ENCODE measurements at places on chromosomes 12 and 14.

GRCh38 chr14:65281991-65282895 lies 130.3 kb upstream of the FUT8 start:
- no peak for DNase-seq

DNA sequence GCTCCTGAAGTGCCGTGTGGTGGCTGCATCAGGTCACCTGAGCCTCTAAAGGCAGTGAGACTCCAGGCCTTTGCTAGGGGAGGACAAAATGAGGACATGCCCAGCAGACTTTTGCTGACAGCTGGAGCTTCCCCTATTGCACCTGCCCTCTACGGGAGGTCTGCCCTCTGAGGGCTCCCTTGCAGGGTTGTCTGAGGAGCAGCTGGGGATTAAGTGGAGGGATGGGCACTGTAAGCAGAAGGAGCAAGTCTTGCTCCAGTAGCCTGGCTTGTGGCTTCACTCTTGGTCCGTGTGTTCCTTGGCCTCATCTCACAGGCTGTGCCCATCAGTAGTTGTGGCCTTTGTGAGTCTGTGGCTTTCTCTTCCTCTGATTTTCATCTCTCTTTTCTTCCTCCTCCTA lies 66.9 kb upstream of the NRXN3 start:
- DNase-seq, result no peak

- DNase-seq, result no peak
Measured at GRCh38 chr14:52447236-52447635, 105.1 kb downstream of the TXNDC16 start.

GRCh38 chr14:92160619-92161018 lies 38.9 kb downstream of the CPSF2 start:
- no peak for DNase-seq

DNA sequence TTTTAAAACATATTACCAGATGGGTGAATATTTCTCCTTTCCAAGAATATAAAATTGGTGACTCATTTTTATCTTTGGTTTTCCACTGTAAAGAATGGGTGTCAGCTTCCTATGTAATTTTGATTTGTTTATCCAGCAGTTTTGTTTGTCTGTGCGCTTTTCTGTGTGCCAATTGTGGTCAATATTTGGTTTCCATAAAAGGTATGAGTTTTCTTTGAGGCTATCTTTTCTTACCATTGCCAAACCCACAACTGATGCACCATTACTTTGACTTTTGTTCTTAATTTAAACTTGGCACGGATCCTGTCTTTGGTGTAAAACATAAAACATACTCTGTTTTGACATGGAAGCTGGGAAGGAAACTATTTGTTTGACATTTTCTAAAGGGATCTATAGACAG lies 78.8 kb upstream of the NAV3 start:
- no peak for DNase-seq

DNA sequence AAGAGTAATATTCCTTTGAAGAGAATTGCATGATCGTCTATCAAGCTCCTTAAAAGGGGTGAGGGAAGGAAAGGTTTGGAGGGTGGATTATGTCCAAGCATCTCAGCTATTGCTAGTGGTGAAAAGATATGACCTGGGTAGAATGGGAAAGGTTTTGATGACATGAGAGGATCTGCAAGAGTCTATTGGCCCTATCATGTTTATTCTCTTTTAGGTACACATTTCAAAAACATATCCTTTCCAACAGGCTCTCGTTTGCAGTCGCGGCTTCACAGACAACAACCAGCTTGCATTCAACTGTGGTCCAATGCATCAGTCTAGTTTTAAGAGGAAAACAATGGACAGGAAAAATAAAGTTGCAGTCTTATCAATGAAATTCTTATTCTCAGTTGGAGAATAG lies 17.1 kb downstream of the FOXG1 start:
- no peak for DNase-seq

DNA sequence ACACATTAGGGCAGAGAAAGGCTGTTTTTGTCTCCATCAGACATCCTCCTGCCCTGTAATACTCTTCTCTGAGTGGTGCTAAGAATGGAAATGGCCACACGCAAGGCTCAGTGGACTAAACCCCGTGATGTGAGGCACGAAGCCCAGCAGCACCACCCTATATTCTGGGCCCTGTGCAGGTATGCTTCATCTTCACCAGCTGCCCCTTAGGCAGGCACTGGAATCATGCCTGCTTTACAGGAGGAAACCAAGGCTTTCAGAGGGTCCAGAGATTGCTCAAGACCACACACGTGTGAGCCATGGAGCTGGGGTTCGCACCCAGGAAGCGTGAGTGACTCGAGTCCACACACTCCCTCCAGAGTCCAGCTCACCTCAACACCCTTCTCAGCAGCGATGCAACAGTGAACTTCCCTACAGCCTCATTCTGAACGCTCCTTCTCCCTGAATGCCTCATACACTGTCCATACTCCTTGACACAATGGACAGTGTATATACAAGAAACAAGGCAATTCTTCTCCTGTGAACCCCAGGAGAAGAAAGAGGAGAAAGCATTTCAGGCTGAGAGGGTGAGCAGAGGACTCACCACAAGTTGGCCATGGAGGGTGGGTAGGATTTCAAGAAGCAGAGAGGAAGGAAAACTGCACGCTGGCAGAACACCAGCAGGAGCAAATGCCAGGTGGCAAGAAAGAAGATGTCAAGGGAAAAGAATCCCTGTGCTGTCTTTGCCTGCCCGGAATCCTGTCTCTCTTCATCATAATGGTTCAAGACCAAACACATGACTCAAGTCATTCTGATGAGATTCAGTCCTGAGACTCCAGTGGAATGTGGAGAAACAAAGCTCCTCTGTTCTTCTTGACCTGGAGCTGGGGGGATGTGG lies 39.1 kb downstream of the NT5DC3 start:
- no peak for DNase-seq

GRCh38 chr14:99589651-99590530 lies 14.1 kb downstream of the CCDC85C start:
- no peak for DNase-seq

DNA sequence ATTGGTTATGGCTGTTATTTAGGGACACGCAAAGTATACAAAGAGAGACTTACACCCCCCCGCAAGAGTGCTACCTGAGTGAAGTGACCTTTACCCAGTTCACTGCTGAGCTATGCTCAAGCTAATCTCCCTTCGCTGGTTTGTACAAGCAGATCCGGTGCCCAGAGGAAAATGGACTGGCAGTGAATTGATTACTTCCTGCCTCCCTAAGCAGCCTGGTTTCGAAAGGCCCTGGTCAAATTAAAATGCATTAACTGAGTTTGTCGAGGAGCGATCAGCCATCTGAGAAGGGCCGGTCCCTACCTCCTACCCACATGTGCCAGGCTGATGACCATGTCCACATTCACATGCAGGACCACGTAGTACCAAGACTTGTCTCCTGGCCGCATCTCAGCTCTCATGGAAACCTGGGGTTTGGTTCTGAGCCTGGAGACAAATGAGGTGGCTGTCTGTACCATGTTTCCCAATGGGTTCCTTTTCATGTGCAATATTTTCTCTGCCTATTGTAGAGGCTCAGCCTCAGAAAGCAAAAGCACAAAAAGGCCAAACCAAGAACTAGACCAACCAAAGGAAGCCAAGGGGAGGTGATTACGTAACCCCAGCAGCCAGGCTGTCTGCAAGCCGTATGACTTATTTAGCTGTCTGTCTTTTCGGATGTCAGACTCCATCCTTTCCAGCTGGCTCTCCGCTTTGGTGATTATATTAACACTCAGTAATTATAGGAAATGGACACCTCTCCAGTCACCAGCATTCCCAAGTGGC lies 284.7 kb upstream of the PWP1 start:
- DNase-seq, result no peak

DNA sequence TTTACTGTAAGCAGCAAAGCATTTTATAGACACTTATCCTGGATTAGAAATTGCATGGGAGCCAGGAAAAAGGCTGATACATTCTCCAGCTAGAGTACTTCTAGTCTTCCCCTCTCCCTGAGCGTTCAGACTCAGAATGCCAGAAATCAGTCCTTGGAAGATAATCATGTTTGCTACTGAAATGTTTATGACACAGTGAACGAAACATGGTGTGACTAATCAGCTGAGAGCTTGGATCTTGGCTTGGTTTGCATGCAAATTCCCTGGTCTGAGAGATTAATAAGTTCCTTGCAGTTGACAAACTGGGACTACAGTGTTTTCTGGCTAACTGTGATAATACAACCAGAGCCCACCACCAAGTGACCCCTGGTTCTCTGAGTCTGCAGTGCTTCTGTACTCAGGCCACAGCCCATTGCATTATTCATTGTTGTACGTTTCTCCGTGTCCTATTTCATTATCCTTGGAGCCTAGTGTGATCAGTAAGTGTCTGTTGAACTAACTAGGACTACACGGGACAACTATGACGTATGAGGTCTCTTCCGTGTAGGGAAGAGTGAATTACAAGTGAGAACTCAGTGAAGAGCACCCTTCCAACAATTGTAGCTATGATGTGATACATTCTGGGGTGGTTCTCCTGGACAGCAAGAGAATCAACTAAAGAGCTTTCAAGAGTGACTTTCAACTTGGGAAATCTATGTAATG lies 34.6 kb upstream of the EVL start:
- no peak for DNase-seq

GRCh38 chr12:127811988-127812387 lies 455.0 kb upstream of the TMEM132C start:
- no peak for DNase-seq

DNA sequence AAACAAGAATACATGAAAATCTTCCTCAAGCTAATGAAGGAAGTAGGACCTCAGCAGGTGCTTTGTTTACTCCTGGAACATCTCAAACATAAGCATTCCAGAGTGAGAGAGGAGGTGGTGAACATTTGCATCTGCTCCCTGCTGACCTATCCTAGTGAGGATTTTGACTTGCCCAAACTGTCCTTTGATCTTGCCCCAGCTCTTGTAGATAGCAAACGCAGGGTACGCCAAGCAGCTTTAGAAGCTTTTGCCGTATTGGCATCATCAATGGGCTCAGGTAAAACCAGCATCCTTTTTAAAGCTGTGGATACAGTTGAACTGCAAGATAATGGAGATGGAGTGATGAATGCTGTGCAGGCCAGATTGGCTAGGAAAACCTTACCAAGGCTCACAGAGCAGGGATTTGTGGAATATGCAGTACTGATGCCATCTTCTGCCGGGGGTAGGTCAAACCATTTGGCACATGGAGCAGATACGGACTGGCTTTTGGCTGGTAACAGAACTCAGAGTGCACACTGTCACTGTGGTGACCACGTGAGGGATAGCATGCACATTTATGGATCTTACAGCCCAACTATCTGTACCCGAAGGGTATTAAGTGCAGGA lies 1.9 kb downstream of the TOGARAM1 start:
- DNase-seq, result no peak

DNA sequence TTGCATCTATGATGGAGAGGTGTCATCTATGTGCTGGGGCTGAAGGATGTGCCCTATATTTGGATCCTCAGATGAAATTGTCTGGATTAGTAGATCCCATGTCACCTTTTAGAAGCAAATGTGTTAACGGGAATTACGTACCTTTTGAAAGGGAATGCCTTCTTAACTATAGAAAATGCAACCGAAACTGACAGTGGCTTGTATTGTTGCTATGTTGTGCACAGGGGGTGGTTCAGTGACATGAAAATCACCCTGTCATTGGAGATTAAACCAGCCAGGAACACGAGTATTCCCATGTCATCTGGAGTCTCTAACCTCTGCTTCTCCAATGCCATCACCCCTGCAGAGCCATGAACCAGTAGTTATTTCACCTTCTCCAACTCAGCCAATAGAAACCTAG lies 110.2 kb downstream of the METTL25 start:
- DNase-seq, result no peak

GRCh38 chr12:83826112-83826511 lies 1086.5 kb downstream of the SLC6A15 start:
- DNase-seq, result no peak

GRCh38 chr14:50285861-50286260 lies 26.2 kb downstream of the L2HGDH start:
- no peak for DNase-seq

DNA sequence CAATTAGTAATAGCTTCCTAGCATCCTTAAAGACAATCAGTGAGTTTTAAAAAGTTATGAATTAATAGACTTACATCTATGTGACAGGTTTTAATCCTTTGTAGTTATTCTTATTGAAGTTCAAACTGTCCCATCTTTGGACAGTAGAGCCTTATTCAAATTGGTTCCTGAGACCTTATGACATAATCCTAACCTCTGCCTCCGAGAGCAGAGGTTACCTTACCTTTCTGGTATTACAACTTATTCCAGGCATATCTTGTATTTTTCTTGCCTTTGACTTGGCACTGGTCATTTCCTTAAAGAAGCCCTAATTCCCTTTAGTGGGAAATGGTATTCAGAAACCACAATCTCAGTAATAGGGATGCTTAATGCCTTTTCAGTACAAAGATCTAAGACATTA lies 21.8 kb downstream of the BTBD7 start:
- DNase-seq, result no peak

DNA sequence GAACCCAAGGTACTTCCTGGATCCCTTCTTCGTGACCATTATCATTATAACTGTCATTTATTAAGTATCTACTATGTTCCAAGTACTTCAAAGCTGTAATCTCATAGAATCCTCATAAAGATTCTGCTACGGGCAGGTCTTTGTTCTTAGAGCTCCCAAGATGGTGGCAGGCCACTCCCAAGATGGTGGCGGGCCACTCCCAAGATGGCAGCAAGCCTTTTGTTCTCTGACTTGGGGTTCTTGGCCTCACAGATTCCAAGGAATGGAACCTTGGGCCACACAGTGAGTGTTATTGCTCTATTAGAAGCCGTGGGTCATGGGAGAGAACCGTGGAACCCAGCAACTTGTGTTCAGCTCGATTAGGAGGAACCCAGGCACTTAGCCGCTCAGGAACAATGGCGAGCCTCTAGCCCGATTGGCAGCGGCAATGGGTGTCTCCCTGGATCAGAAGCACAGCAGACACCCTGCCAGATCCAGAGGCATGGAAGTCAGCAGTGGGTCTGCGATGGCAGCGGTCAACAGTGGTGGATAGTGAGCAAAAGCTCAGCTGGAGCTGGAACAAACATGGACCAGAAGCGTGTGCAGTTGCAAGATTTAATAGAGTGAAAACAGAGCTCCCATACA lies 193.7 kb upstream of the BTG1 start:
- no peak for DNase-seq

- no peak for DNase-seq
Measured at GRCh38 chr12:76588881-76589565, 29.5 kb upstream of the OSBPL8 start.

DNA sequence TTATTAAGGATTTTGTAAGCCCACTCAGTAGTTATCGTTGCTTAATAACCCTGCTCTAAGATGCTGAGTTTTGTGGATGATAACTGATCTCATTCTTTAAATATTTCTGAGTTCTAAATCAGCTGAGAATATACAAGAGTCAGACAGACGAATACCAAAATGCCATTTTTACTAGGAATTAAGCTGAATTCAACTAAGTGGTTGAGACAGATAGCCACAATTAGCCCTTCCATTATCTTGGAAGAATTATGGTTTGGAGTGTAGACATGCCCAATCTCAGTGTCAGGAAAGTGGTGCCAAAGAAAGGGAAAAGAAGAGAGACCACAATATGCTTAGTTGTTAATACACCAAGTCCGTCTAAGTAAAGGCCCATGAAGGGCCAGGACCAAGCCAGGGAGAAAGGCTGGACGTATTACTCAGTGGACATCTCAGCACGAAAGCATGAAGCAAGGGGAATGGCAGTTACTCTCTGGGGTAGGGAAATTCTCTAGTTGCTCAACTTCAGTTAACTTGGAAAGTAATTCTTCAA lies 58.6 kb downstream of the KCNA5 start:
- no peak for DNase-seq

All from CD8-positive, alpha-beta memory T cell (primary cell).